Activated T-cell treated with anti-CD3 and anti-CD28 coated beads, Interleukin-2, amount 50 U/mL, for 72 hours (primary cell): ENCODE measurements at places on chromosomes 11 and 22. TPM values are rescaled to one million over a fixed set of nuclear protein-coding genes. Genes with fewer than 3 reads are reported as not detected.

The RIMBP3B gene
- total RNA-seq = not detected

The PIM3 gene
- 209 TPM for total RNA-seq

The RAB3IL1 gene
- total RNA-seq = 0.49 TPM

- H3K4me3 ChIP-seq = peak overlapping the region; percentile 73
- H3K4me1 ChIP-seq = peaks cover 26% of the 10 kb centered on the region
- H3K36me3 ChIP-seq = peaks cover 4% of the 10 kb centered on the region
- peak overlapping the region; percentile 66 for H3K27ac ChIP-seq
- H3K27me3 ChIP-seq = peaks cover 9% of the 10 kb centered on the region
Observed at GRCh38 chr11:68282141-68282860, 10.5 kb upstream of the C11orf24 start.

- H3K27me3 ChIP-seq = no peaks in the 10 kb centered on the region
- no peak overlapping the region for H3K4me3 ChIP-seq
- no peak overlapping the region for H3K27ac ChIP-seq
- DNase-seq = peak; percentile 12
- no peaks in the 10 kb centered on the region for H3K4me1 ChIP-seq
- H3K36me3 ChIP-seq = no peaks in the 10 kb centered on the region
Observed at GRCh38 chr11:28697920-28698827, 590.0 kb downstream of the METTL15 start.

- H3K36me3 ChIP-seq = no peaks in the 10 kb centered on the region
- H3K27ac ChIP-seq = no peak overlapping the region
Observed at GRCh38 chr11:69887330-69887729, 68.1 kb upstream of the FGF3 start.
